ENCODE measurements at places on chromosomes 5 and 9.

DNA sequence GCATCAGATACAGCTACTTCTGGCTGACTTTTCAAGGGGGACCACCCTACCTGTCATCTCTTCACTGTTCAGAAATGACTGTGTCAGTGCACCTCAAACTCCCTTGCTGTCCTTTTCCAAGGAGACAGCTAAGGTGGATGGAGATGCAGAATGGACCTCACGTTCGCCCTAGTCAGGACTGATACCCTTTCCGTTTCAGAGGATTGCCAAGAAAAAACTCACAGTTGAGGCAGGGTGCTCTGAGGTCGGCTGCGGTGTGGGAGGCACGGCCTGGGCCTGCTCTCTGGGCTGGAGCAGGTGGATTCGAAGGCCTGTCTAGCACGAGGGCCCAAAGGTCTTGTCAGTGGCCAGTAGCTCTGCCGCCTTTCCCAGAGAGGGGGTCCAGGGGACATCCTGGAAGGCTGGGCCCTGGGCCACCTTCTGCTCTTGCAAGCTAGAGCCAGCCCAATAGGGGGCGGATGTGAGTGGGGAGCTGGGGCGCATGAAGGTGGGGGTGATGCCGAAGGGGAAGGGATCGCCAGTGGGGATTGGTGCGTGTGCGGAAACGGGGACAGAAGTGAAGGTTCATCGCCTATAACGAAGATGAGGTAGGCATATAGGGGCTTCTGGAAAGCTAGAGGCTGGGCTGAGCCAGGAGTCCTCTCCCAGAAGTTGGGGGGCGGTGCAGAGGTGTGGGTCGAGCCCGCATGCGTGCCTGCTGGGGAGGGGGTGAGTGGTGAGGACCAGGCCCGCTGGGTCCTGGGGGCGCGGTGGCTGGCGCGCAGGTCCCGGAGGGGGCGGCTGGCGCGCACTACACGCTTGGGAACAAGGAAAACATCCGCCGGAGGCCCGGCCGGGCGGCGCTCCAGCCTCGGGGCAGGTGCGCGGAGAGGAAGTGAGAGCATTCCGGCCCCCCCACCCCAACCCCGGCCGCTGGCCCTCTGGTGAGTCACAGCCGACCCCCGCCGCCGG lies 2.5 kb upstream of the MSMP start:
- DNase-seq = peak; percentile 61

- DNase-seq = no peak
These were observed 107.1 kb downstream of the CDH18 start for GRCh38 chr5:19880859-19881436.

DNA sequence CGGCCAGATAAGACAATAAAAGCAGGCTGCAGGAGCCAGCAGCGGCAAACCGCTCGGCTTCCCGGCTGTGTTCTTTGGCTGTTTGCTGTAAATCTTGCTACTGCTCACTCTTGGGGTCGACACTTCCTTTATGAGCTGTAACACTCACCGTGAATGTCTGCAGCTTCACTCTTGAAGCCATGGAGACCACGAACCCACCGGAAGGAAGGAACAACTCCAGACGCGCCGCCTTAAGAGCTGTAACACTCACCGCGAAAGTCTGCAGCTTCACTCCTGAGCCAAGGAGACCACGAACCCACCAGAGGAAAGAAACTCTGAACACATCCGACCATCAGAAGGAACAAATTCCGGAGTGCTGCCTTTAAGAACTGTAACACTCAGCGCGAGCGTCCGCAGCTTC lies 451.7 kb downstream of the AGTPBP1 start:
- DNase-seq = no peak

DNA sequence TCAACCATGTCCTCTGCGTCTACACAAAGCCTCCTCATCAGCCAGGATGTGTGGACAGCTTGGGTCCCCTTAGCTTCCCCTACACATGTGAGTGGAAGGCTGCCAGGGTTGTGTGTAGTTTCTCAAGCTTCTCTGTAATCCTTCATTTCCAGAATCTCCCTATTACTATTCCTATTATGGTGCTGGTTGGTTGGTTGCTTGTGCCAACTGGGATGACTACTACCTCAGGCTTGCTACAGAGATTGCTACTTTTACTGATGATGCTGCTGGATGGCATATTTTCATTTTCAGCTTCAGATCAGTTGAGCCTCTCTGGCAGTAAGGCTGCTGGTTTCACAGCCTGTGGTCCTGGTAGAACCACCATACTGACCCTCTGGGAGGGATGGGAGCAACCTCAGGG lies 39.9 kb downstream of the ATG10 start:
- no peak for DNase-seq

DNA sequence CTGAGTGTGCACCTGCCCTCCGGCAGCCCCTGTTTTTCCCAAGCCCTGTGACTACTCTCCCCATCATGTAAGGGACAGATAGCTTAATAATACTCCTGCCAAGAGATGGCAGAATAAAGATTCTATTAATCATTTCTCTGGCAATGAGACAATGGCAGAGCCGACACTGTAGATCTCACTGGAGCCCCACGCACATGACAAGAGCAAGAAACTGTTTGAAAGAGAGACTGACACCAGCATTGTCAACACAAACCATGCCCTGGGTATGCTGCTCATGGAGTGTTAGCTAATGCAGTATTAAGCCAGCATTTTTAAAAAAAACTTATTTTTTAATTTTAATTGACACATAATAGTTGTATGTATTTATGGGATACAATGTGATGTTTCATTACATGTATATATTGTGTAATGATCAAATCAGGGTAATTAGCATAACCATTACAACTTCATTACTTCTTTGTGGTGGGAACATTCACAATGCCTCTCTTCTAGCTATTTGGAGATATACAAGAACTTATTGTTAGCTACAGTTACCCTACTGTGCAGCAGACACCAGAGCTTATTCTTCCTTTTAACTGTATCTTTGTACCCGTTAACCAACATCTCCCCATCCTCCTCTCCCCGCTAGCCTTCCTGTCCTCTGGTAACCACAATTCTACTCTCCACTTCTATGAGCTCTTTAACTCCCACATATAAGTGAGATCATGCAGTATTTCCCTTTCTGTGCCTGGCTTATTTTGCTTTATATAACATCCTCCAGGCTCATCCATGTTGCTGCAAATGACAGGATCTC lies 31.5 kb upstream of the SEMA4D start:
- DNase-seq = no peak

Measured in NCI-H524 (cell line).